ENCODE measurements at places on chromosomes 11 and 22. TPM values are rescaled to one million over a fixed set of nuclear protein-coding genes. Genes with fewer than 3 reads are reported as not detected.
A peak's percentile ranks its signal among the peaks of the same experiment; 100 is the strongest.

OR2AT4 gene
- under 0.01 TPM for total RNA-seq

DNA sequence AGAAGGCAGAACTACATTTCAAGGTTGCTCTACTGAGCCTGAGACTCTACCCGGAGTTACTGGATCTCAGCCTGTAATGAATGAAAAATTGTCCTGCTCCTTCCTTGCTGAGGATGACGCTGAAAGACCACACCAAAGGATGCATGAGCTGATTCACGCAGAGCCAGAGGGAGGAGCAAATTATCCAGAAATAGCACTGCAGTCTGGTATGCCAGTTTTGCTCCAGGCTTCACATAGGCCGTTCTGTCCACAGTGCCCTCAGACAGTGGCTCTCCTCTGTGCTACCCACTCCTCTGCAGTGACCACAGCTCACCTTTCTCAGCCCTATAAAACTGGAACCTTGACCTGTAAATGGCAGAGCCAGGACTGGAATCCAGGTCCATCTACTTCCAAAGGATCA, 79.3 kb upstream of the GALNT18 start:
- no peak for DNase-seq

GRCh38 chr11:29051935-29052334, 943.7 kb downstream of the METTL15 start:
- DNase-seq: no peak

DNA sequence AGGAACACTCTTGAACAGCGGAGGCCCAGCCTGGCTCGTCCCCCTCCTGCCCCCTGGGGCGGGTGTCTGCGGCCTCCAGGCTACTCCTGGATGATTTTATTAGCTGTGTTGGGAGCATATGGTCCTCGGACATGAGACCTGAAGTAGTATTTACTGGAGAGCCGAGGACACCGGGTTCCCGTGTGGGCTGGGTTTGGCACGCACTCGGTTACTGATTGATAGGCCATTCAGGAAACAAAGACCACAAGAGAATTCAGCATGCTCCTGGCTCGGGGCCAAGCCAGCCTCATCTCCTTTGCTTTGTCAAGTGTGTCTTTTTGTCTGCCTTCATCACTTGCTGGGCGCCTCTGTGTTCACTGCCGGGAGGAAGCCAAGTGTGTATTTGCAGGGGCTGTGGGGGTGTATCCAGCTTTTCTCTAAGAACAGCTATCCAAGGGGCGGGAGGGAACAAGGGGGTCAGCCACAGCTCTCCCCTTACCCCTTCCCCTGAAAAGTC, 9.7 kb downstream of the FXYD2 start:
- no peak for DNase-seq

DNA sequence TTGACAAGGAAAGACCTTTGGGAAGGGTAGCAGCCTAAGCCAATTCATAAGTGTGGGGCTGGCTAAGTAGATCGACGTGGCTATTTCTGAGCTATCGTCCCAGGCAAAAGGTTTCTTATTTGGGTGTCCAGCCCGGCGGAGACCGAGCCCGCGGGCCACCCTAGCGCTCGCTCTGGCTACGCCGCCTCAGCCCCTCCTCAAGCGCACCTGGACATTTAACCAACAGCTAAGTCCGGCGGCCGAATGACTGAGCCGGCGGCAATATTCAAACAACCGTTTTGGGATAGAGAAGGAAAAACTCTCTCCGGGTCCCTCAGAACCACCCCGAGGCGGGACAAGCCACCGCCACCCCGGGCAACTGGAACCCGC, 457 bp downstream of the RNF141 start:
- DNase-seq: peak; percentile 5

GRCh38 chr11:31417357-31417756, 47.7 kb downstream of the DNAJC24 start:
- DNase-seq: no peak

DNA sequence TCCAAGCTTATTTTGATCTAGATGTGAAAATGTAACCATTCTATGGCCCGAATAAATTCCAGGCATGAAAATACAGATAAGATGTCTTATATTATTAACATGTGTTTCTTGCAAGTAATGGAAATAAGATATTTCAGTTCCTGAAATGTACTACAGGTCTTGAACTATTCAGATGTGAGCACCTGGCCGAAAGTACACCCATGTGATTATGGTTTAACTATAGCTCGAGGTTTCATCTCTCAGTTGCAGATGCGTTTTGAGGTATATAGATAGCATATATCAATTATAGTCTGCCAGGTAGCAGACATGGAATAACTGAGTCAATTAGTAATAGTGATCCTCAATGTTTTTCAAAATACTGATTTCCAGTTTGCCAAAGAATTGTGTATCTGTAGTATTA, 68.3 kb downstream of the DDIAS start:
- DNase-seq: no peak

Measured in spinal cord (tissue), 10 donors.